ENCODE measurements at places on chromosomes 11 and 22.

- no peak for DNase-seq
These were observed 23.2 kb upstream of the UBASH3B start for GRCh38 chr11:122632181-122632824.

- no peak for DNase-seq
These were observed 16.4 kb downstream of the NRIP3 start for GRCh38 chr11:8987446-8987845.

DNA sequence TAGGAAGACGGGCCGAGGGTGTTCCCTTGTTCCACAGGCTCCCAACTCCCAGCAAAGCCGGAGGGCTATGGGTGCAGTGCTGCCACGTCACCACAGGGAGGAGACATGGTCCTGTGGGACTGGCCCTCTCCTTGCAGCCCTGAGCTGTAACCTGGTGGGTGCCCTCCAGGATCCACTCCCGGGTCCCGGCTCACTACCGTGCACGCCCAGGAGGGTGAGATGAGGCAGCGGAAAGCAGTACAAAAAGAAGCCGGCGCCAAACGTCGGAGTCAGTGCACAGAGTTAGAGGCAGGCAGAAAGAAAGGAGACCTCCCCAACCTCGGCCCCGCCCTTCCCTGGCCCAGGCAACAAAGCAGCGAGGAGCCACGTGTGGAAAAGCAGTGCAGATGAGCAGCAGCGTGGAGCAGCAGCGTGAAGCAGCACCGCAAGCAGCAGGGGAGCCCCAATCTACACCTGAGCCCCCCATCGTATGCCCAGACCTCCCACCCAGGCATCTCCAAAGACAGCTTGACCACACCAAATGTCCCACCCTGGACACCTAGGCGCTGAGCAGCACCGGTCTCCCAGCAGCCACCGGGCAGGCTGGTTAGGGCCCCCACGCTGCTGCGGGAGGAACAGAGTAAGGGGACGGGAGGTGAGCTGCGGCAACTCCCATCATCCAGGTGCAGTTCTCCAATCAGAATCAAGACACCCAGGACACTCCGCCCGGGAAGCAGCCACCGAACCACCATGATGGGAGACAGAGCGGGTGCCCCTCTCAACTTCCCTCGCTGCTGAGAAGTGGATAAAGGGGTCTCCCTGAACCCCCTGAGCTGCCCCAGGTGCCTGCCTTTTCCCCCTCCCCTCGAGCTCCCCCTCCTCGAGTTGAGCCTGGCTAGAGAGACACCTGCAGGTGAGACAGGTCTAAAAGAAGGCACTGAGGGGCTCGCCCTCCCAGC lies 28.8 kb downstream of the IGSF9B start:
- peak; percentile 13 for DNase-seq

- DNase-seq = peak; percentile 47
These were observed 6.9 kb downstream of the C11orf68 start for GRCh38 chr11:65911682-65912568.
